ENCODE measurements at places on chromosomes 3 and 15.

DNA sequence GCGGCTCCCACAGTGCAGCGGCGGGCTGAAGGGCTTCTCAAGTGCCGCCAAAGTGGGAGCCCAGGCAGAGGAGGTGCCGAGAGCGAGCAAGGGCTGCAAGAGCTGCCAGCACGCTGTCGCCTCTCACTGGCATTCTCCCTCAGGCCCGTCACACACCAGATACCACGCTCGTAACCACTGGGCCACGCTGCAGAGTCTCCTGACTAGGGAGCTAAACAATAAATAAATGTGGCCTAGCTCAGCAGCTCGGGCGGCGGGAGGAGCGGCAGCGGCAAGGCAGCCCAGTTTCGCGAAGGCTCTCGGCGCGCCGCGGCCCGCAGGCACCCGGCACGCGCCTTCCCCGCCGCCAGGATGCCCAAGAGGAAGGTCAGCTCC lies 55.9 kb upstream of the FAM174B start:
- DNase-seq: no peak

DNA sequence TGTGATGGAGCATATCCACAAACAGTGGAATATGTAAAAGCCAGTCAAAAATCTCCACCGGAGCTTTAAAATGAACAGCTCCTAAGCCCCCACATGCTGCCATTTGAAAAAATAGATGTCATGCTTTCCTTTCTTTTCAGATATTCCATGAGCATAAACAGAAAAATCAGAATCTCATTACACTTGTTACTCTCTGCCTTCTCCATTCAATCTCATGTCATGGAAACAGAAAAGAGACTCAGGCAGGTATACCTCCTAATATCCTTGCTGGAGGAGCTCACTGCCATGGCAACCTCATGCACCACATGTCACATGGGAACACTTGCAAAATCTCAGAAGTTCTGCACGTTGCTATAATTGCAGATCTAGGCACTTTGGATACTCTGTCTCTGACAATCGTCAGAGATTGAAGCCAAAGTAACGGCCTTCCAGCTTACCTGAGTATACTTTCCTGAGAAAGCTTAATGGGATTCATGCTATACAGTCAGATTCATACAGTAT lies 317.0 kb upstream of the ADAMTS9 start:
- no peak for DNase-seq

- no peak for DNase-seq
Measured at GRCh38 chr3:134132961-134133360, 103.2 kb upstream of the SLCO2A1 start.

DNA sequence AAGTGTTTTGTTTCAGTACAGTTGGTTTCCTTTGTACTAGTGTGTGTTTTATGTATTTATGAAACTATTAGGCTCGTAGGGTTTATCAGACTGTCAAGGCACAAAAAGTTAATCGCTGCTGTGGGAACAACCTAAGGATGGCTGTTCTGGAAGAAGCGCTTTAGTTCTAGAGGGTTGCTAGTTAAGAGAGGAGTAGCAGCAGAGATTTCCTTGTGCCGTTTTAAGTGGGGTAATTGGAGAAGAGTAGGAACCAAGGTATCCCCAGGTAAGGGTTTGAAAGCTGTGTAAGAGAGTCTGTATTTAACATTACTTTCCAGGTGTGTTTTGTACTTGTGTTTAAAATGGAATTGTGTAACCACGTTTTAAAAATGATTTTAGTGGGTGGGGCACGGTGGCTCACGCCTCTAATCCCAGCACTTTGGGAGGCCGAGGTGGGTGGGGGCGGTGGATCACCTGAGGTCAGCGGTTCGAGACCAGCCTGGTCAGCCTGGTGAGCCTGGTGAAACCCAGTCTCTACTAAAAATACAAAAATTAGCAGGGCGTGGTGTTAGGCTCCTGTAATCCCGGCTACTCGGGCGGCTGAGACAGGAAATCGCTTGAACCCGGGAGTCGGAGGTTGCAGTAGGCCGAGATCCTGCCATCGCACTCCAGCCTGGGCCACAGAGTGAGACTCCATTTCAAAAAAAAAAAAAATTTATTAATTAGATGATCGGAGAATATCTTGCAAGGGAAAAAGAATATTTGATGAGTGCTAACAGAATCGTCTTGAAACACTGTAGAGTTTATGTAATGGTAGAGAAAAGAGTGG lies 2.6 kb downstream of the MORF4L1 start:
- DNase-seq: no peak

GRCh38 chr3:194064380-194065332 lies 71.3 kb upstream of the HES1 start:
- no peak for DNase-seq

DNA sequence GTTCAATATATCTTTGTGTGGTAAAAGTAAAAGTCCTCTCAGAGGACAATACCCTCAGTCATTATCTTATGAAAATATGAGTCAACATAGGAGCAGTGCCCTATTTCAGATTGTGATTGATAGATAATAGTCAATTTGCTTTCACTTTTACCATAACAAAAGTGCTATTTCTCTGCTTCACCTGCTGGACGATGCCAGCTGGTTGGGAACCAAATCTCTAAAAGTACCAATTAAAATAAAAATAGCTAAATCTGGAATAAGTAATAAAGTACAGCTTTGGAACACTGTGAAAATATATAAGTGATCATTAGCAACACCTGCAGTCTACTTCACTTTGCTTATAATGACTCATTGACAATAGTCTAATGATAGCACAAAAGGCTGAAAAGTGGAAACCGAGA lies 390.3 kb upstream of the AGTR1 start:
- no peak for DNase-seq

Data from fibroblast of lung (primary cell).